Endothelial cell (in vitro differentiated cells): ENCODE measurements at places on chromosomes 11 and 22. TPM values are rescaled to one million over a fixed set of nuclear protein-coding genes. Genes with fewer than 3 reads are reported as not detected.

DNA sequence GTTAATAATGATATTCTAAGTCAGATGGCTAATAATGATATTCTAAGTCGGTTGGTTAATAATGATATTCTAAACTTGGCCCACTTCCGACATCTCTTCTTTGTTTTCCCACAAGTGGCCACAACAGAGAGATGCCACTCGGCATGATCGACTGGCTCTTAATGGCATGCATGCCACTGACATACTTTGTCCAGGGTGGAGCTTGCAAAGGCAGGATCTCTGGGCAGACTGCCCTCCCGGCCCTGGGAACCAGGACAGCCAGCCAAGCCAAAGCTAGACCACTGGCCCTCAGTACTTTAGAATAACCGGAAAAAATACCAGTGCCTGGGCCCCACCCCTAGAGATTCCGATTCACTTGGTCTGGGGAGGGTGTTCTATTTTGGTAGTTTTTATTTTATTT lies 78.1 kb downstream of the KIAA1671 start:
- no peak overlapping the region for H3K4me3 ChIP-seq
- H3K36me3 ChIP-seq, result no peaks in the 10 kb centered on the region
- DNase-seq, result no peak
- H3K27me3 ChIP-seq, result no peaks in the 10 kb centered on the region
- peaks cover 11% of the 10 kb centered on the region for H3K4me1 ChIP-seq

- DNase-seq, result no peak
- H3K4me3 ChIP-seq, result no peak overlapping the region
- peaks cover 14% of the 10 kb centered on the region for H3K4me1 ChIP-seq
- peaks cover 3% of the 10 kb centered on the region for H3K27me3 ChIP-seq
- H3K36me3 ChIP-seq, result no peaks in the 10 kb centered on the region
Observed at GRCh38 chr11:113241636-113242054, 72.7 kb upstream of the TTC12 start.

- DNase-seq, result peak; percentile 40
- H3K4me3 ChIP-seq, result no peak overlapping the region
- H3K27ac ChIP-seq, result peak overlapping the region; percentile 55
- H3K27me3 ChIP-seq, result no peaks in the 10 kb centered on the region
- peaks cover 5% of the 10 kb centered on the region for H3K36me3 ChIP-seq
- peaks cover 42% of the 10 kb centered on the region for H3K4me1 ChIP-seq
Observed at GRCh38 chr11:63888170-63889086, 28.5 kb downstream of the RCOR2 start.

DNA sequence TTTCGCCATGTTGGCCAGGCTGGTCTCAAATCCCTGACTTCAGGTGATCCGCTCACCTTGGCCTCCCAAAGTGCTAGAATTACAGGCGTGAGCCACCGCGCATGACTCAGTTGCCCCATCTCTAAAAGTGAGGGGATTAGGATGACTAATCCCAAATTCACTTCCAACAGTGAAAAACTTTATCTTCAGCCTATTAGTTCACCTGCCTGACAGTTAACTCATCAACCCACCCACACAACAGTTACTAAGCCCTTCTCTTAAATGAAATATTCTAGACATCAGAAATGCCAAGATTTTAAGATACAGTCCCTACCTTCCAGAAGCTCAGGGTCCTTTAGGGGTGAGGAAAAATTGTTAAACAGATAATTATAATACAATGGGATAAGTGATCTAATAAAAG lies 2.0 kb upstream of the ANKRD42 start:
- H3K4me1 ChIP-seq, result peaks cover 39% of the 10 kb centered on the region
- no peak overlapping the region for H3K4me3 ChIP-seq
- no peak for DNase-seq
- H3K27me3 ChIP-seq, result peaks cover 26% of the 10 kb centered on the region

GRCh38 chr11:95257456-95257971 lies 26.5 kb upstream of the SESN3 start:
- no peak overlapping the region for H3K27ac ChIP-seq
- DNase-seq, result no peak
- H3K4me3 ChIP-seq, result no peak overlapping the region
- H3K36me3 ChIP-seq, result no peaks in the 10 kb centered on the region
- H3K27me3 ChIP-seq, result peaks cover 3% of the 10 kb centered on the region
- peaks cover 15% of the 10 kb centered on the region for H3K4me1 ChIP-seq

DNA sequence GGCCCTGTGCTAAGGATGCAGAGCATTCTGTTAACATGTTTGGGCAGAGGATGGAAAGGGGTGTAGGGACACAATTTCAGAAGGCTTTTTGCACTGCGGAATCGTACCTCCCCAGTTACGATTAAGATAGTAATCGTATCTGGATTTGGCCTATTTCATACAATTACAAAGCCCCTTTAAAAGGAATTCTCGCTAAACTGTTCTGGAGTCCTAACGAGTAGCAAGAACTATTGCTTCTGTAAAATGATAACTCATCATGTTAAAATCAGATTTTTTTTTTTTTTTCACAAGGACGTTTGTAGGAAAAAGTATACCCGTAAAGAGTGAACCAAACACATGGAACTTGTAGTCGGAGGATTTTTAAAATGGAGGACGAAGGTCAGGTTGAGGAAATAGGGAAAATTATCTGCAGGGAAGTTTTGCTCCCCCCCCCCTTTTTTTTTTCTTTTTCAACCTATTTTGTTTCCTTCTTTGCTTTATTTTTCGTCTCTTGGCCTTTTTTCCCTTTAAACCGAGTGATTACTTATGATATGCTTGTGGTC lies 934 bp downstream of the HSD17B12 start:
- peak overlapping the region; percentile 98 for H3K27ac ChIP-seq
- H3K4me3 ChIP-seq, result peak overlapping the region; percentile 98
- H3K27me3 ChIP-seq, result peaks cover 6% of the 10 kb centered on the region
- H3K36me3 ChIP-seq, result peaks cover 6% of the 10 kb centered on the region
- H3K4me1 ChIP-seq, result peaks cover 39% of the 10 kb centered on the region

DNA sequence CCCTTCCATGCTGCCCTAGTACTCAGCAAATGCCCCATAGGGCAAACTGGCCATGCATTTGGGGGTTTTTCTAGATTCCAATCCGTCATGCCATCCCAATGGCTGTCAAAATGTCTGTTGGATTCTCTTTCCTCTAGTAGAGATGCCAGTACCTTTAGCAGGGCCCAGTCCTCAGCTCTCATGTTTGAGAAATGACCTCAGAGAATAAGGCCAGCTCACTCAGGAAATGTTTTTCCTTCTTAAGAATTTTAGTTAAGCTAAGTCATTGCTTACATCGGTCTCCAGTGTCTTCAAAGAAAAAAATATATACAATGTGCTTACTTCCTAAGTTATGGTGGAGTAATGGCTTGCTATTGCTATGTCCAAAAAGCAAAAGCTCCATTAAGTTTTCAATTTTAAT lies 14.1 kb upstream of the ALKBH3 start:
- H3K36me3 ChIP-seq, result no peaks in the 10 kb centered on the region
- no peaks in the 10 kb centered on the region for H3K4me1 ChIP-seq
- peaks cover 4% of the 10 kb centered on the region for H3K27me3 ChIP-seq
- no peak for DNase-seq

GRCh38 chr11:64485074-64485473 lies 105.9 kb upstream of the SLC22A12 start:
- peaks cover 6% of the 10 kb centered on the region for H3K4me1 ChIP-seq
- no peak for DNase-seq
- H3K4me3 ChIP-seq, result no peak overlapping the region
- no peak overlapping the region for H3K27ac ChIP-seq
- no peaks in the 10 kb centered on the region for H3K36me3 ChIP-seq

DNA sequence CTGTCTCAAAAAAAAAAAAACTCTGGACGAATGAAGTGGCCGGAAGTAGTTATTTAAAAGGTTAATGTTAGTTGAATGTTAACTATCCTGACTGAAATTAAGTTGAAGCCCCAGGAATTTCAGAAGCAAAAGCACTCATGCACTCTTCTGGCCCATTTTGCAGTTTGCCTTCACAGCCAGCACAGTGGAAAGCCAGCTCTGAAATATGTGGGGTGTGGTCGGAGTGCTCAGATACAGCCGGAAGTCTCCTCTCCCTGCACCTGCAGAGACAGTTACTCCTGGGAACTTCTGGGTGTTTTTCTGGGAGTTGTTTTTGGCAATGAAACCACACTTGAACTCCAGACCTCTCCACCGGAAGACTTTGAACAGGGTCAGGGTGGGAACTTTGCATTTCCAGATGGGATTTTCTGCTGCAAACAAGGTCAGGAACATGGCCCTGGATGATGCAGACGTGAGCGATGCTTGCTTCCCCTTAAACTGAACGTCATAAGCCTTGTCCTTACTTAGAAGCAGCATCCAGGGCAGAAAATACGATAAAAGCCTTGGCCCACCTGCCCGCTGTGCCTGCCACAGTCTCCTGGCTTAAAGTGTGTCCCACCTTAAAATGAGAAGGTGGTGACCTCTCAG lies 21.5 kb upstream of the CABP2 start:
- H3K27me3 ChIP-seq, result peaks cover 5% of the 10 kb centered on the region
- H3K4me1 ChIP-seq, result no peaks in the 10 kb centered on the region
- no peaks in the 10 kb centered on the region for H3K36me3 ChIP-seq
- H3K27ac ChIP-seq, result no peak overlapping the region
- H3K4me3 ChIP-seq, result no peak overlapping the region

DNA sequence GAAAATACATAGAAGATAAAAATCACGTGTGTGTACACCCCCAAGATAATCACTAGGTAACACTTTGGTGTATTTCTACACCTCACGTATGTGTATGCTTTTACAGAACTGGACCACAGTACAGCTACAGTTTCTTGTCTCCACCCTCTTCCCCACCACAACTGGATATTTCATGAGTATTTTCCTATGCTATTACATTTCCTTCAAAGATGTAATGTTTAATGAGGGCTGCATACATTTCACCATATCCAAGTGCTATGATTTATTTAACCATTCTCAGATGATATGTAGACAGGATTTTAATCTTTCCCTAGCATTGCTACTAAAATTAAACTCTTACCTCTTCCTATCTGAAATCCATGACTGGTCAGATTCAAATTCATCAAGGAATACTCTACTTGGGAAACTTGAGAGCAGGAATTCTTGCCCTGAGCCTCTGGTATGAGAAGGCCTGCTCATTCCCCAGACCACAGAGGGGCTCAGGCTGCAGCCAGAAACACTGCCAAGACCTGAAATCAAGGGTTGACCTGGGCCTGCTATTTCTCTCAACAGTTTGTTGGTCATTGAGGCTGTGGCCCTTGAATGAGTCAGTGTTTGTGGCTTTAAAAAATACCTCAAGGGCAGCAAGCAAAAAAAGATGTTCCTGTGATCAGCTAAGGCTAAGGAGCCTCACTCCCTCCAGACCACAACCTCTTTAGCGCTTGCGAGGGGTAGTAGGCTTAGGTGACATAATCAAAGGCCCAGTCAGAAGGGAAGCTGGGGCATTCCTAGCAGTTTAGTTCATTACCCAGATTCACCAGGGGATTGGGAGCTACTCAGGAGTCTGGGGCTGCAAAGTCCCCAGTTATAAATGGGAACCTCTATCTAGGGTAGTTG lies 55.5 kb downstream of the ABTB2 start:
- DNase-seq, result no peak
- peaks cover 46% of the 10 kb centered on the region for H3K4me1 ChIP-seq
- peaks cover 2% of the 10 kb centered on the region for H3K27me3 ChIP-seq
- H3K36me3 ChIP-seq, result no peaks in the 10 kb centered on the region
- no peak overlapping the region for H3K27ac ChIP-seq

GRCh38 chr11:120565466-120566155 lies 54.1 kb downstream of the GRIK4 start:
- H3K27ac ChIP-seq, result no peak overlapping the region
- H3K36me3 ChIP-seq, result no peaks in the 10 kb centered on the region
- H3K4me1 ChIP-seq, result peaks cover 29% of the 10 kb centered on the region
- H3K27me3 ChIP-seq, result peaks cover 1% of the 10 kb centered on the region

GRCh38 chr22:42317691-42318547 lies 47.5 kb upstream of the TCF20 start:
- DNase-seq, result no peak
- H3K27me3 ChIP-seq, result peaks cover 8% of the 10 kb centered on the region
- H3K4me3 ChIP-seq, result no peak overlapping the region

GRCh38 chr22:44738347-44738715 lies 14.0 kb upstream of the ARHGAP8 start:
- no peak overlapping the region for H3K4me3 ChIP-seq
- H3K27ac ChIP-seq, result no peak overlapping the region
- no peak for DNase-seq
- no peaks in the 10 kb centered on the region for H3K4me1 ChIP-seq
- no peaks in the 10 kb centered on the region for H3K36me3 ChIP-seq
- H3K27me3 ChIP-seq, result peaks cover 10% of the 10 kb centered on the region

GRCh38 chr11:118813551-118813950 lies 22.6 kb upstream of the DDX6 start:
- H3K27me3 ChIP-seq, result peaks cover 3% of the 10 kb centered on the region
- no peak overlapping the region for H3K4me3 ChIP-seq
- no peak overlapping the region for H3K27ac ChIP-seq
- DNase-seq, result no peak
- H3K4me1 ChIP-seq, result no peaks in the 10 kb centered on the region

DNA sequence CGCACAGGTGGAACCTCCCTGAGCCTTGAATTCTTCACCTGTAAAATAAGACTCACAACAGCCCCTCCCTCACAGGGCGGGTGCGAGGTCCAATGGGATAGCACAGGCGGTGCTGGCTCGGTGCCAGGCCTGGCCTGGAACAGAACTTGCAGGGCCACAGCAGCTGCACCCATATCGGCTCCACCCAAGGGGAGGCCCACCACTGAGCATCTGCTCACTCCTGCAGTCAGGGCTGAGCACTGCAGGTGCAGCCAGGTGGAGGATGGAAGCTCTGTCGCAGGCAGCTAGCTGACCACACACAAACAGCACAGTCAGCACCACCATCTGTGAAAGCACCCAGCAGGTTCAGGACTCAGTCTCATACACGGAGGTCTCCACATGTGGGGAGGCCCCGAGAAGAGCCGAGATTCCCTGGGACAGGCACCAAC lies 19.6 kb downstream of the VPS37C start:
- H3K4me3 ChIP-seq, result no peak overlapping the region
- DNase-seq, result no peak
- H3K27ac ChIP-seq, result no peak overlapping the region
- peaks cover 11% of the 10 kb centered on the region for H3K4me1 ChIP-seq
- peaks cover 9% of the 10 kb centered on the region for H3K36me3 ChIP-seq

DNA sequence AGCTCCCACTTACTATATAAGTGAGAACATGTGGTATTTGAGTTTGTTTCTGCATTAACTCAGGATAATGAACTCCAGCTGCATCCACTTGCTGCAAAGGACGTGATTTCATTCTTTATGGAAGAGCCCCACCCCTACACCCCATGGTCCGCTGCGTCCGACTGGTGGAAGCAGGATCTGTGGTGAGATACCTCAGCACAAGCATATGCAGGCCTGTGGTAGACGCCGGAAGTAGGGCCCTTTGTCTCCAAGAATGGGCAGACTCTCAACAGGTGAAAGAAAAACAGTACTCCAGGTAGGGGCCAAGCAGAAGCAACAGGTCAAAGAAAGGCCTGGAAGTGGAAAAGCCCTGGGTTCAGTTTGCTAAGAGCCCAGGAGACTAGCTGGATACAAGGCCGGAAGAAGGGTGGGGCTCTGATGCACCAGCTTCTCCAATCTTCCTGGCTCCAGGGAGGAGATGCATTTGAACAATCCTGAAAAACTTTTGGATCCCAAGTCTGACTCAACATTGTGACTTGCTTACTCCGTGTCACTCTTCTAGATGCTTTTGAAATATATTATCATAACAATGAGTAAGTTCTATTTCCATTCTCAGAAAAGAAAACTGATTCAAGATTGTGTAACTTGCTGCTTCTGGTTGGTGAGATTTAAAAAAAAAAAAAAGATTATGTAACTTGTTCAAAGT lies 30.4 kb downstream of the NEAT1 start:
- peaks cover 18% of the 10 kb centered on the region for H3K27me3 ChIP-seq
- DNase-seq, result no peak
- H3K4me3 ChIP-seq, result peak overlapping the region; percentile 47
- H3K4me1 ChIP-seq, result no peaks in the 10 kb centered on the region
- H3K27ac ChIP-seq, result no peak overlapping the region

Gene OR2AG1
- not detected for total RNA-seq

Gene FAT3
- 17.6 TPM for total RNA-seq

Gene OR52N4
- total RNA-seq, result not detected

Gene OR5I1
- not detected for total RNA-seq

Gene C22orf42
- total RNA-seq, result not detected

Gene OR5M10
- total RNA-seq, result not detected

Gene JHY
- total RNA-seq, result 2.8 TPM

Gene SERHL2
- total RNA-seq, result 0.69 TPM

Gene SLC43A1
- 10.4 TPM for total RNA-seq
